ENCODE measurements at places on chromosomes 3 and 15.

DNA sequence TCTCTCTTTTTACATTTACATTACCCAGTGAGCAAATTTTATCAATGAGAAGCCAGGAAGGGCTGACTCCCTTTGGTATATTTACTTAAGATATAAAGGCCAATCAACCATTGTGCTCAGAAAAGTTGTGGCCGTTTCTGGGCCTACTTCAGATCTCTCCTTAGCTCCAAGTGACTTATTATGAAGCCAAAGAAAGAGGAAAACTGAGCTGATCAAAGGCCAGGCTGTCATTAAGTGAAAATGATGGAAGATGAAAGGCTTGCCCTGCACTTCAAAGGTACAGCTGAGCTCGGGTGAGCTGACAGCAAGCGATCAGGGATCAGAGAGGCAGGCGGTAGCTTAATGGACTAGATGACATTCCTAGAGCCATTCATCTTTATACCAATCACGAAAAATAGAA is 24.8 kb downstream of the VGLL4 start:
- no peak for DNase-seq

GRCh38 chr3:13535526-13535875 is 13.4 kb upstream of the FBLN2 start:
- no peak for DNase-seq

- DNase-seq: no peak
Measured at GRCh38 chr3:113218011-113218680, 6.8 kb downstream of the BOC start.

DNA sequence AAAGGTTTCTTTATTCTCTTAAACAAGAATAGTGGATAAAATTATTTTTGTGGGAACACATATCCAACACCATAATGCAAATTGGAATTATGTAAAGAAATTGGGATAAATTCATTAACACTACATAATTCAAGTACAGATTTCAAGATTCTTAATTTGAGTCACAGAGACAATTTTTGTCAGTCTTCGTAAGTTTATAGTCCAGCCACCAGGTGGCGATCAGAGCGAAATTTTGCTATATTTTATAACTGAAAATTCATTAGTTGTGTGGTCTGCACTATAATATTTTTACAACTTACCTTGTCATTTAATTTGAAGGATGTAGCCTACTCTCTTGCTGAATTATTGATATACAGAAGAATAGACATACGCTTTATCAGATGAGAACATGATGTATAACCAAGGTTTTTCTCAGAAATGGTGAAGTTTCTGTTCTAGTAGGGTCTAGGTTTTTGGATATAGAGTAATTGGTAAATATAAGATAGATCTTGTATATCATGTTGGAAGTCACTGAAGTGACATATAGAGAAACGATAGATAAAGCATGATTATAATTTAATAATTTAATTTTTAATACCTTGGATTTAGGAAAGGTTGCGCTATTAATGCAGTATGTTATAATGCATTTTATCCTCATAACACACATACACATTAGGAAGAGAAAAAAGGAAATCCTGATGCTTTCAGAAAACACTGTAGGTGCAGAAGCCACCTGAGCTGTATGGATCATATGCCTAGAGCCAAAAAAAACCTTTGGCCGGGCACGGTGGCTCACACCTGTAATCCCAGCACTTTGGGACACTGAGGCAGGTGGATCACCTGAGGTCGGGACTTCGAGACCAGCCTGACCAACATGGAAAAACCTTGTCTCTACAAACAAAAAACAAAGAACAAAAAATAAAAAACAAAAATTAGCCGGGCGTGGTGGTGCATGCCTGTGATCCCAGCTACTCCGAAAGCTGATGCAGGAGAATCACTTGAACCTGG is 31.7 kb downstream of the PLSCR4 start:
- peak; percentile 8 for DNase-seq

GRCh38 chr3:71579935-71580406 is 3.6 kb downstream of the FOXP1 start:
- peak; percentile 9 for DNase-seq

GRCh38 chr3:175940881-175941280 is 1081.7 kb downstream of the NAALADL2 start:
- no peak for DNase-seq

DNA sequence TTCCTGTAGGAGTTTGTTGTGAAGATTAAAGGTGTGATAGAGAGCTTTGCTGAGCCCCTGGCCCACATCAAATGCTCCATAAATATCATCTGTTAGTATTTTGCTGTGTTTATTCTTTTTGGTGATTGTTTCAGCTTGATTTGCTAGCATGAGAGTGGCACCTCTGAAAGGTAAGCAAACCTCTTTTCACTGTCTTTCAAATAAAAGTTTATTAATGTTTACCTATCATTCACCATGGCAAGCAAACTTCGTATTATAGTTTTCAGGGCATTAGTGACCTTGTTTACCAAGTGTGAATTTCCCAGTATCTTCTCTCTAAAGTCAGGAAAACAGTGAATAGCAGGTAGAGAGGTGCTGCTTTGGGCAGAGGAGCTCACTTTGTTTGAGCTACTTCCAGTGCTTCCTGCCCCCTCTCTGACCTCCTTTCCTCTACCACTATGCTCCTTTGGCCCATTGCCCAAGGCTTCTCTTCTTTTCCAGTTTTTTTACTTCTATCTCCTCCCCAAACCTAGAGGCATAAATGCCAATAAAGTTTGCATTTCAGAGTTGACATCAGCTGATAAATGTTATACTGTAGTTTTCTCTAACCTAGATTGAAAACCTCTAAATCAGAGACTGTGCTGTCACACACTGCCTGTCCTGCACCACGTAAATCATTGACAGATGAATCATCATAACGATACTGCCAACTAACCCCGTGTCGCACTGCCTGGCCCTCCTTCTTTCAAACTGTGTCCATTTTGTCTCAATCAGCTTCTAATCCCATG is 569.0 kb downstream of the TUSC7 start:
- no peak for DNase-seq

- DNase-seq: no peak
Measured at GRCh38 chr3:126665959-126666657, 11.2 kb upstream of the TXNRD3 start.

DNA sequence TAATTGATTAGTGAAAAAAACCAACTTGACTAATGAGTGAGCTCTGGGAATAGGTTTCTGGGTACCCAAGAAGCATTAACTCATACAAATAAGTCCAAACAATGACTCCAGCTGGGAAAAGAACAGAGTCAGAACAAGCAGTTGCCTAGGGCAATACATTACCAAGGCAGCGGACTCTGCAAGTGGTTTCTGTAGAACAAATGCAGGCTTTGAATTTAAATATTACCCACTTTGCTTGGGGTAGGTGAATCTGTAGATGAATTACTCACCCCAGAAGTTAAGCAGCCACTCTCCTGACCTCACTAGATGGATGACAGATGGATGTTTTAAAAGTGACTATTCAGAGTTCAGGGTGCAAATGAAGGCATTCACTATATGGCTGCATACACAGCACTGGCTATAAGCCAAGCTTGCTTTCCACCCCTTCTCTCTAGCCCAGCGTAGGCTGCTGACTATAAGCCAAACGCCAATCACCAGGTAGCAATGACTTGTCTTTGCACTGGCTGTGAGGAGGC is 73.1 kb upstream of the BHLHE40 start:
- no peak for DNase-seq

DNA sequence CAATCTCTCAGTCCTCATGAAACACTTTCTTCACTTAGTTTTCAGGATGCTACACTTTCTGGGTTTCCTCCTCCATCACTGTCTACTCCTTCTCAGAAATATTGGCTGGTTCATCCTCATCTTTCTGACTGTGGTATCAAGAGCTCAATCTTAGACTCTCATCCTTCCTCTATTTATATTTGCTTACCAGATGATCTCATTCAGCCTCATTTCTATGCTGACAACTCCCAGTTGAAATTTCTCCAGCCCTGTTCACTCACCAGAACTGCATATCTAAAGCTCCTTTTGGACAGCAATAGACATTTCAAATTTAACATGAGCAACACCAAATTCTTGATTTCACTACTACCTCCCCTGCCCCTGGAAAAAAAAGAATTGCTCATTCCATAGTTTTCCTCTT is 48.0 kb upstream of the FBN1 start:
- no peak for DNase-seq

DNA sequence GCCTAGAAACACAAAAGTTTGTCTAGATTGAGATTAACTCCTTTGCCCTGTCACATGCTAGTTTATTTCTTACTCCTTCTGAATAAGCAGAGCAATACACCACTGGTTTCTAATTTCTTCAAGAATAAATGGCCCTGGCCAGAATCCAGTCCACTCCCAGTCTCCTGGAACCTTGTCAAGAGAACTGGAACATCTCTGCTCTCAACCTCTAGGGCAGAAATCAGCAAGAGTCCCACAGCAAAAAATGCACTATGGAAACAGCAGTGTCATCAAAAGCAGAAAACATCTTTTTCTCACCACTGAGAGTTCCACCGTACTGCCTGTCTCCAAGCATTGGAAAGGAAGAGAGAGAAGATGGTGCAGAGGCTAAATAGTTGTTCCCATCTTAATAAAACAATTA is 35.9 kb upstream of the PPP2R3A start:
- DNase-seq: no peak

- no peak for DNase-seq
Measured at GRCh38 chr3:194702545-194702944, 16.9 kb downstream of the FAM43A start.

DNA sequence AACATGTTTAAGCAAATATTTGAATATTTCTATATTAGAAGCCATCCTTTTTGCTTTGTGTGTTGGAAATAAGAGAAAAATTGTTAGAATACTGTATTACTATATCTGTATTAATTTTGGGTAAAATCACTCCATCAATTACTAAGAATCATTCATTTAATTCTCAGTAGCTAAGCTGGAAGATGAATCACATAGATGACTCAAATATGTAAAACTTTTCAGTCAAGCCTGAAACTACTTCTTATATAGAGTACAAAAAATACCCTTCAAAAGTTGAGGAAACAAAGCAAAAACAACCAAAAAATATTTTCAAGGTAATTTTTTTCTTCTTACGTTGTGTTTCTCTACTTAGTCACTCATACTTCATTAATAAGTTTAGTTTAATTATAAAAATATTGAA is 205.7 kb upstream of the ROBO1 start:
- no peak for DNase-seq

GRCh38 chr3:23079976-23080375 is 123.2 kb upstream of the UBE2E2 start:
- DNase-seq: no peak

DNA sequence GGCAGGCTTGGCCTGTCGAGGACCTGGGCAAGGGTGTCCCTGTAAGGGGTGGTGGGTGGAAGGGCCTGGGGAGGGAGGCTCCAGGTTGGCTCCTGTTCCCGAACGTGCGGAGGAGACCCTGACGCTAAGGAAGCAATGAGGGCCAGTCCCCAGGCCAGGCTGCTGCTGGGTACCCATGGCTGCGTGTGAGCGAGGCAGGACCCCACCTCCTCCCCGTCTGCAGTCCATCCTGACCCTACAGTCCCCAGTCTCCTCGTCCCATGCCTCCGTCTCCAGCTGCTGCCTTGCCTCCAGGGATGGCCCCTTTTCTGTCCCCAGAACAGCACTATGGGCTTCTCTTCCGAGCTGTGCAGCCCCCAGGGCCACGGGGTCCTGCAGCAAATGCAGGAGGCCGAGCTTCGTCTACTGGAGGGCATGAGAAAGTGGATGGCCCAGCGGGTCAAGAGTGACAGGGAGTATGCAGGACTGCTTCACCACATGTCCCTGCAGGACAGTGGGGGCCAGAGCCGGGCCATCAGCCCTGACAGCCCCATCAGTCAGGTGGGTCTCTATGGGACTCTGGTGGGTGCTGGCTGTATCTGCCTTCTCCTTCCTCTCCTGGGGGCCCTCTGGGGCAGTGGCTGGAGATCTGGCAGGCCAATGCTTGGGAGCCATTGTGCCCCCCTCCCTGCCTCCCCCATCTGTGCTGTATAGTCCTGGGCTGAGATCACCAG is 571 bp downstream of the FES start:
- DNase-seq: no peak

- DNase-seq: no peak
Measured at GRCh38 chr3:2915826-2916225, 194.3 kb downstream of the IL5RA start.

- DNase-seq: no peak
Measured at GRCh38 chr3:11582191-11582968, 61.3 kb downstream of the VGLL4 start.

- no peak for DNase-seq
Measured at GRCh38 chr3:179189759-179190158, 41.6 kb downstream of the PIK3CA start.

Measured in inflammatory macrophage treated with lipopolysaccharide for 1 hour (primary cell).